ENCODE measurements at places on chromosomes 2 and 18.
A peak's percentile ranks its signal among the peaks of the same experiment; 100 is the strongest.

- DNase-seq: no peak
Observed at GRCh38 chr2:162074928-162075688, 1.1 kb upstream of the DPP4 start.

- DNase-seq: peak; percentile 22
Observed at GRCh38 chr2:156399224-156399949, 36.8 kb upstream of the GPD2 start.

DNA sequence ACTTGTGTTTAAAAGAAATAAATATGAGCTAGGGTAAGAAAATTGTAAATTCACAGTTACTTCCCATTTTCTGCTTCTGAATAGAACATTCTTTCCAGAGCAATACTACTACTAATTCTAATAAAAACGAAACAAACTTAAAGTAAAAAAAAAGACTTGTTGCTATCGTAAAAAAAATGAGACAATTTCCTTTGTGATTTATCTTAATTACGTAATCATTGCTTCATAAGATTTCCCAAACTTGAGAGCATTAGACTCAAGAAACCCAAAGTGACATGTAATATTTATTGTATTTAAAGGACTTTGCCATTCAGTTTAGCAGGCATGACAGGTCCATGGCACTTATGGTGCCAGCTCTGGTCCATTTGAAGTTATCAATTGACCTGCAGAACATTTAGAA is 153.8 kb downstream of the AQP4 start:
- DNase-seq: no peak

- DNase-seq: no peak
Observed at GRCh38 chr2:880201-880970, 70.3 kb upstream of the SNTG2 start.

DNA sequence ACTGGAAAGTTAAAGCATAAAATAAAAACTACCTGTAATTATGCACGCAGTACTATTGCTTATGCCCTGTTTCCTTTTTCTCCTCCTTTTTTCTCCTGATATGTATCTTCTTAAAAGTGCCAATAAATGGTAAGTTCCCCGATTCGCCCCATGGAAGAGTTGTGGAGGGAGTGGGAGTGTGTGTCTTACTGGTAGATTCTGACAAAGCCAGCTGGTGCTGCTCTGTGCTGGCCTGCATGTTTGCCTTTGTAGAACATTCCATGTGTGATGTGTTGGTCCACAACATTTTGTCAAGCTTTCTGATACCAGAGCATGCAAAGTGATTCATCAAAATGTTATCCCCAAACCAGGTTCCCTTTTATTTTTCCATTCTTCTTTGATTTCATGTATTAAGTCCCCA is 356.9 kb upstream of the RAB12 start:
- no peak for DNase-seq

DNA sequence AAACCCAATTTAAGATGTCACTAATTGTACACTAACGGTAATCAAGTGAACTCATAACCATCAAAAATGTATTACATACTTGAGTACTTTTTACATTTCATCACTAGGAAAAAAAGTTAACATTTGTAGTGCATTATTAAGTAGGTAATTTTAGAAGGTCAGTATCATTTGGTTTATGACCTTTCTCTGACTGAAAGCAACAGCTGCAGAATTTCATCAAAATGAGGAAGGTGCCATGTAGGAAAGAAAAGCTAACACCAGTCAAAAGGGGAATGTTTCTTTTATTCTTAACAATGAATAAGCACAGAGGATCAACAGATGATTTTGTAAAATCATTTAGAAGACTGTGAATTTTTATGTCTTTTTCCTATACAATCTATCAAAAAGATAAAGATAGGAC is 79.0 kb downstream of the PIGN start:
- no peak for DNase-seq

DNA sequence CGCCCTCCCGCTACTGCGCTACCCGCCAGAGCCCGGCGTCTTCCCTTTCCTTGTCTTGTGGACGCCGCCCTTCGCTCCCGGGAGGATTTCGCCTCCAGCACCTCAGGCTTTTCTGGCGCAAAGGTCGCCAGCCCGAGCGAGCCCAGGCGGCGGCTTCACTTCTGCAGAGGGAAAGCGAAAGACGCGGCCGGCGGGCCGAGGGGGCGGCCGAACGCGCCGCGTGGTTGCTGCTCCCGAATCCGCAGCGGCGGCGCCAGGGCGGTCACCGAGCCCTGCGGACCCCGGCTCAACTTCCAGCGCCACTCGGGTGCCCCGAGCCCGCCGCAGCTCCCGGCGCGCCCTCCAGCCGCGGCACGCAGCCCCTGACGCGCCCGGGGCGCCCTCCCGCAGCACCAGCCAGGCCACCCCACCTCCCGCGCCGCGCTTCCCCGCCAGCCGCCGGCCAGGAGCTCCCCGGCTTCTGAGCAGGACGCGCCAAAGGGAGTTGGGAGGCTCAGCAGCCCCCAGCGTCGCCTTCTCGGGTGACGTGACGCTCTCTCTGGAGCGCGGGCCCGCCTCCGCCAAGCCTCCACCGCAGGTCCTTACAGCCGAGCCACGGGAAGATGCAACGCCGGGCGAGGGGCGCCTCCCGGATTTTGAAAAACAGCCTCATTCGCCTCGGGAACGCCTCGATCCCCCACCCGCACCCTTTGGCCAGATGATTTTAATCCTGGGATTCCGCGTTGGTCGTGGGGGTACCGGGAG is 84.9 kb upstream of the EPB41L3 start:
- no peak for DNase-seq

GRCh38 chr2:78701546-78701945 is 324.0 kb upstream of the REG3G start:
- DNase-seq: no peak

DNA sequence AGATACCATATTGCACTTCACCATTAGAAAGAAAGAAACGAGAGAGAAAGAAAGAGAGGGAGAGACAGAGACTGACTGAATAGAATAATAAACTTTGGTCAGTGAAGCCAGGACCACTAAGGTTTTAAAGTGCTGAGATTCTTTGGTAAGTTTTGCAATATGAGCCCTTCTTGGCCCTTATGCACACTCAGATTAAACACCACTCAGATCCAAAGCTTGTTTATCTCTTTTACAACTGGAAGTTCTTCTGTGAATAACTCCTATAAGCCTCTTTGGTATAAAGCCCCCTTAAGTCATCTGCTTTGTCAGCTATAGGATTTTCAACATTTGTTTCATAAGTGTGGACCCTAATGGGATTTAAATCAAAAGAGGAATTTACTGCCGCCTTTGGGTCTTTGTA is 40.8 kb downstream of the PID1 start:
- DNase-seq: no peak

GRCh38 chr2:137930146-137930545 is 34.1 kb upstream of the HNMT start:
- DNase-seq: no peak

GRCh38 chr18:66083078-66083477 is 332.3 kb downstream of the CDH7 start:
- no peak for DNase-seq

DNA sequence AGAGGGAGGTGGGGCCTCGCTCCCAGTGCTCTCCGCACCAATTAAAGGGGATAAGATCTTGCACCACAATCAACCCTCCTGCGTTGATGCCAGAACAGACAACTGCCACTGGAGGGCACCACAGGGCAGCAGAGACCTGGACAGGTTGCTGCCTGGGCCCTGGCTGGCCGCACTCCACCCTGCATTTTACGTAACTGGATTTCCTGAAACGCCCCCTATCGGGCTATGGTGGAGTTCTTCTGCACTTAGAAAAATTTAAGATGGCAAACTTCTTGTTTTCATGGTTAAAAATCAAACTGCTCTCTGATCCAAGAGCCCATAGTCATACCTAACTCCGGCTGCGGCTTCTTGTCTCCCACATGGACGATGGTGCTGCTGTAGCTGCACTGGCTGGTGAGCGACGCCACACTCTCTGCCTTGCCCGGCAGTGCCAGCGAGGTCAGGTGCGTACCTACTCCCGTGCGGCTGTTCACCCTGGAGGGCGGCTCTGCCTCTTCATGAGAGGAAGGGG is 16.8 kb upstream of the HES6 start:
- DNase-seq: peak; percentile 39

- DNase-seq: no peak
Observed at GRCh38 chr2:179017773-179018357, 32.1 kb downstream of the CCDC141 start.

GRCh38 chr2:225282858-225283710 is 116.4 kb upstream of the NYAP2 start:
- DNase-seq: no peak

- DNase-seq: no peak
Observed at GRCh38 chr2:12704378-12704777, 12.4 kb upstream of the TRIB2 start.

GRCh38 chr2:27095745-27096651 is 9.4 kb downstream of the KHK start:
- peak; percentile 48 for DNase-seq

DNA sequence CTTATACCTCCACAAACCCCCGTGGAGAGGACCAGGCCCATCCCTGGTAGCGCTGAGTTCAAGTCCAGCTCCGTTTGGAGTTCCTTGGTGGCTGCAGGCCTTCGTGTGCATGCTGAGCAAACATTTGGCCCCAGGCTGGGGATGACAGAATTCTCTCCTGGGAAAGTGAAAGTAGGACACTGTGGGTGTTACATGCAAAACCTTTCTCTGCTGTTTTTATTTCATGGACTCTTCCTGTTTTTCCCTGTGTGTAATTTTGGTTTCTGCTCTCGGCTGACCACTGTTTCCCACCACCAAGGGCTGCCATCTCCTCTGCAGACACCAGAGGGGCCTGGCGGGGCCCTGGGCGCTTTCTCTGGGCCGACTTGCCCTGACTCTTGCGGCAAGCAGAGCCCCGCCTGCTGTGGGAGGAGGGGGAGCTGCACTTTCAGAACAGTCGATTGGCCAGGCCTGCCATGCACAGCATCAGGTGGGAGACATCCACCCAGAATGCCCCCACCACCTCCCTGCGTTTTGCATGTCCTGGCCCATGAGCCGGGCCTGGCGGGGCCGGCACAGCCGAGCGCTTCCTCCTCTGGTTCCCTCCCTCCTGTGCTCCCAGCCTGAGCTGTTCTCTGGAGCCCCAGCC is 102.4 kb downstream of the CABLES1 start:
- no peak for DNase-seq

DNA sequence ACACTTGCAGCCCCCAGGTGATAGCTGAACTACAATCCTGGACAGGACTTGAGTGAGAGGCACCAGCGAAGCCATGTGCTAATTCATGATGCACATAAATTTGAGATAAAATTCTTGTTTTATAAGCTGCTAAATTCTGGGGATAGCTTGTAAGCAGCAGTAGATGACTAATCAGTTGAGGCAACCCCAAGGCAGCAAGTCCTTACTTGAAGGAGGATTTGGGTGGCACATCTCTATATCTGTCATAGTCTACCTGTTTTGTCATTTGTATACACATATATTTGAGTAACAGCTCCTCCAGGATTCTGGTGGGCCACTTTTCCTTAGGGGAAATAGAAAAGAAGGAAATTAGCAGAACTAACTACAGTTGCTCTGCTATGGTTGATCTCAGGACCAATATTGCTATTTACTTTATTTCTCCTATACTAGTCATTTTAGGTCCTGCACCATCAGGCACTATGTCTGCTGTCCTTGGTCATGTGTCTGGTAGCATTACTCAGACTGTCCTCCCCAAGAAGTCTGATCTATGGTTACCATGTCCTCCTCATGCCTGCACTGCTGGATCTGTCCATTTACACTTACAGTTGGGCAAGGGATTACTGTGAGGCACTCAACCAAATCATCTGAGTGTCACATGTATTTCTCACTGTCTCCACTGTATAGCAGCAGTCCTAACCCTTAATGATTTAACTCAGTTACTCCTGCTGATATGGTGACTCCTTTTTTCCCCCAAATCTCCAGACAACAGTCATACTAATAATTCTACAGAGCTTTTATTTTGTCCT is 436.0 kb upstream of the CWC22 start:
- DNase-seq: no peak

DNA sequence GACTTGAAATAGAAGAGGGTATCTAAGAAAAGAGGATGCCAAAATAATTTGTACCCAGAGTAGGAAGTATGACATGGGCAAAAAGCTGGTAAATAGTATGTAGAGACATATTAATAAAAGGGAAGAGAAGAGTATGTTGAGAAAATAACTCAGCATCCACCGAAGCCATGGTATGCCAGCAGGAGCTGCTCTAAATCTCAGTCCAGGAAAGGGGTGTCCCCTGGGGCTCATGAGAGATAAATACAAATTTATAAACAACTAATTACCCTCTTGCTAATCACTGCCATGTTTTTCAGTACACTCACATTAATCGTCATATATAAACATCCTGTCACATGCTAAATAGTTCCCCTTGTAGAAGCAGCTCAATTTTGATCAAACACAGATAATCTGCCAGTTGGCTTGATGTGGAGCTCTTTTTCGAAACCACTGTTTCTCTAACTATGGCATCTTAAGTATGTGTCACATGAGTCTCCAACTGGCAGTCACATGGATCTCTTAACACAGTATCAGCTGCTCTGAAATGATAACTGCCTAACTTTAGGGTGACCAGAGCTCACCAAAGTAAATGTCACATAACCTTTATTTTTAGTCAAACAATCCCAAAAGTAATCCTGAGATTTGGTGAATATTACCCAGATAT is 31.9 kb downstream of the EXOC6B start:
- DNase-seq: no peak

GRCh38 chr2:119288576-119288975 is 64.9 kb downstream of the STEAP3 start:
- no peak for DNase-seq

DNA sequence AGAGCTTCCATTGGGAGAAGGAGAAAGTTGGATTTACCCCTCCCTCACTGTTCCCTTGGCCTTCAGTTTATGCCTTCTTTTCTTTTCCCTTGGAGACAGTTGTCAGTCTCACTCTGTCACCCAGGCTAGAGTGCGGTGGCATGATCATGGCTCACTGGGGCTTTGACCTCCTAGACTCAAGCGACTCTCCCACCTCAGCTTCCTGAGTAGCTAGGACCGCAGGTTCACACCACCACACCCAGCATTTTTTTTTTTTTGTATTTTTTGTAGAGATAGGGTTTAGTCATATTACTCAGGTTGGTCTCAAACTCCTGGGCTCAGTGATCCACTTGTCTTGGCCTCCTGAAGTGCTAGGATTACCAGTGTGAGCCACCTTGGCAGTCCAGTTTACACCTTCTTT is 49.9 kb downstream of the SLC9A4 start:
- DNase-seq: no peak

DNA sequence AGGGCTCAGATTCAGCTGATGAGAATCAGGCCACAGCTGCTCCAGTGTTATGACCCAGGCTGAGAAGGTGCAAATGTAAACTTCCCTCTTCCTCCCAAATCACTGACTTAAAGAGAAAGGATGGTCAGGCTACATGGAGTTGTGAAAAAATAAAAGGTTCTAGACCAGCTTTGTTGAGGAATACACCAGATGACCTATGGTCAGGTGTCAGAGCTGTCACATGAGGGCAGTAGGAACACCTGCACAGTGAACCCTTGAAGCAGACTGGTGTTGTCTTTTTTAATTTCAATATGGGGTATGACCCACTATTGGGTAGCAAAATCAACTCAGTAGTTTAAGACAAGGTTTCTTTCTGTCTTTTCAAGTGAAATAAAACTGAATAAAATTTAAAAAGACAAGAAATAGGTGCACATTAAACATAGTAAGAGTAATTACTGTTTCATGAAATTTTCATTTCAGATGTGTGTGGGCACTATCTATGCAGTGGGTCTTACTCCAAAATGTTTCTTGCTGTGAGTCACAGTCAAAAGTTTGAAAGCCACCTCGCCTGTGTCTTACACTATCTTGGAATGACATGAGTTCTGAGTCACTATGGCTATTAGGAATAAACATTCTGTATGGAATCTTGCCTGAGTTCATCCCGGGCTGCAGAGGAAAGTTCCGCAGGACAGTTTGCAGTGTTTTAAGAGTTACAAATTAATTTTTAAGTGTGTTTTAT is 83.6 kb downstream of the ACVR1 start:
- DNase-seq: no peak

- no peak for DNase-seq
Observed at GRCh38 chr2:226906163-226906693, 70.4 kb downstream of the RHBDD1 start.

Measured in tibial nerve (tissue), 4 donors.